ENCODE measurements at places on chromosomes 1 and 21.

DNA sequence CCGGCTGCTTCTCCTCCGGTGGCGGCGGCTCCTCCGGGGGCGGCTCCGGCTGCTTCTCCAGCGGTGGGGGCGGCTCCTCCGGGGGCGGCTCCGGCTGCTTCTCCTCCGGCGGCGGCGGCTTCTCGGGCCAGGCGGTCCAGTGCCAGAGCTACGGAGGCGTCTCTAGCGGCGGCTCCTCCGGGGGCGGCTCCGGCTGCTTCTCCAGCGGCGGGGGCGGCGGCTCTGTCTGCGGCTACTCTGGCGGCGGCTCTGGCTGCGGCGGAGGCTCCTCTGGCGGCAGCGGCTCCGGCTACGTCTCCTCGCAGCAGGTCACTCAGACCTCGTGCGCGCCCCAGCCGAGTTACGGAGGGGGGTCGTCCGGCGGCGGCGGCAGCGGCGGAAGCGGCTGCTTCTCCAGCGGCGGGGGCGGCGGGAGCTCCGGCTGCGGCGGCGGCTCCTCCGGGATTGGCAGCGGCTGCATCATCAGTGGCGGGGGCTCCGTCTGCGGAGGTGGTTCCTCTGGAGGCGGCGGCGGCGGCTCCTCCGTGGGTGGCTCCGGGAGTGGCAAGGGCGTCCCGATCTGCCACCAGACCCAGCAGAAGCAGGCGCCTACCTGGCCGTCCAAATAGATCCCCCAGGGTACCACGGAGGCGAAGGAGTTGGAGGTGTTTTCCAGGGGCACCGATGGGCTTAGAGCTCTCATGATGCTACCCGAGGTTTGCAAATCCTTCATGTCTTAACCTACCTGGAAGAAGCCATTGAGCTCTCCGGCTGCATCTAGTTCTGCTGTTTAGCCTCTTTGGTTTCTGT is 2.0 kb downstream of the LORICRIN start:
- peak; percentile 22 for DNase-seq

- no peak for DNase-seq
Observed at GRCh38 chr21:32981096-32981495, 44.6 kb upstream of the OLIG2 start.

DNA sequence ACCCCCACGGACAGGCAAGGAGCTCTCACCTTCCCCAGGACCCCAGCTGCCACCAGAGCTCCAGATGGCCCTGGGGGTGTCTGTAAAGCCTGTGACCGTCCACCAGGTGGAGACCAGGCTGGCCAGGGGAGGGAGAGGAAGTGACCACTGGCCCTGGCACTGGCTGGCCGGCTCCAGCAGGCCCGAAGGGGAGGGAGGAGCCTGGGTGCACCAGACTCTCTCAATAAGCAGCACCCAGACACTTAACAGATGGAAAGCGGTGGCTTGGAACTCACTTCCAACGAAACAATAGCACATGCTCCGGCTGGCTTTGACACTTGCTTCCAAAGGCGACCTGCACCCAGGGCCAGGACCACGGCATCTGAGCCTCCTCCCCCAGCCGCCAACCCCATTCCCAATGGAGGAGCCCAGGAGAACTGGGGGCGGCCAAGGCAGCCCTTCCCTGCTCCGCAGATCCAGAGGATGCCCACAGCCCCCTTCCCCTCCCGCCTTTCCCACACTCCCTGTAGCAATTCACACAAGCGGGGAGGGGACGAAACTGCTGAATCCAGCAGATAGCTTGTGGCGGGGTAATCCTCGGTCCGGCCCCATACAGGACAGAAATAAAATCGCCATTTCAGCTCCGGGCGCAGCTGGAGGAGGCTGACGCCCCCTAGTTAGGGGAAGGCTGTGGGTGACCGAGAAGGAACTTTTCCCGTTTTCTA is 742 bp upstream of the PDE9A start:
- no peak for DNase-seq

DNA sequence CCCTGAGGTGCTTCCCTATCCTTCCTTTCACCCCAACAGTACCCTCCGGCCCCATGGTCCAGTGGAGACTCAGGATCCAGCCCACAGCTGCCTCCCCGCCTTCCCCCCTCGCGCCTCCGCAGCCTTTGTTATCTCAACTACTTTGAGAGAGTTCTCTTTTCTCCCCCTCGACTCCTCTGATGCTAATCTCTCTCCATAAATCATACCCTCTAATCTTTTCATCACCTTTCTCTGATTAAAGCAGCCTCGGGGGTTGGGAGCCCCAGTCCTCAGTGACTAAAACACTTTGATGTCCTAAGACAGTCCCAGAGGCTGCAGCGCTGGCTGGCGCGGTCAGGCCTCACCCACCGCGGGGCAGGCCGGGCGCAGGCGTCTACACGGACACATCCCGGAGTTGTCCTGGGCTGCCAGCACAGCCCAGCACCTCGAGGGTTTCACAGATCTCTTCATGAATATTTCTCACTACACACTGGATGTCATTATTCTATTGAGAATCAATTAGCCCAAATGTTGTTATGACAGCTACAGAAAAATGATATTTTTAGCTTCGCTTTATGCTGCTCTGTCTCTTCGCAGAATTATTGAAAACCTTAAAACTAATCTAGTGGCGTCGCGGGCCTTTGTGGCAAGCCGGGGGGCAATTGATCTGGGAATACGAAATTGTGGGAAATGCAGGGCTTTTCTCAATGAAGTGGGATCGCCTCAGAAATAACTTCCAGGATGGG is 289.5 kb downstream of the RRAGC start:
- DNase-seq: no peak

DNA sequence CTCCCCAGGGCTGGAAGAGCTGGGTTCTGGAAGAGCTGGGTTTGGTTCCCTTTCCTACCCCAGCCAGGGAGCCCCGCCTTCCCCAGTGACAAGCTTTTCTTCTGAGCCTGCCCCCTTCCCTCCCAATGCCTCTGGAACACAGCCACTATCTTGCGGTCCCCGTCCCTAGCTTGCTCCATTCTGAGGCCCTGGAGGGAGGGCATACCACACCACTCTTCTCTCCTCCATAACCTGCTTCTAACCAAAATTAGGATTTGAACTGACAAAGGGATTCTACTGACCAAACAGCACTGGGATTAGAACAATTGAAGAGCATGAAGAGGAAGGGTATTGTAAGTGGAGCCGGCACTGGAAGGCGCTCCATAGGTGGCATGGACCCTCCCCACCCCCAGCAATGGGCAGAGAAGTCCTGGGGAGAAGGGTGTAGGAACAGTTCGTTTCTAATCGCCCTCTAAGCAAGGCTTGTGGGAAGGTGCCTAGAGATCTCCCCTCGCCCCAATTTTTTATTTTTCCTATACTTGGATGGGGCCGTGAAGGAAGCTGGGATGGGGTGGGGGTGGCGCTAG is 690 bp downstream of the C1orf216 start:
- DNase-seq: no peak

GRCh38 chr1:12530462-12531178 is 87.4 kb downstream of the DHRS3 start:
- DNase-seq: no peak

GRCh38 chr1:182193908-182194550 is 132.5 kb upstream of the ZNF648 start:
- DNase-seq: no peak

Data from activated CD4-positive, alpha-beta T cell treated with anti-CD3 and anti-CD28 coated beads, Interleukin-2, amount 50 U/mL, for 1 hour (primary cell).